ENCODE measurements at places on chromosomes 4 and X. TPM values are rescaled to one million over a fixed set of nuclear protein-coding genes. Genes with fewer than 3 reads are reported as not detected.

DNA sequence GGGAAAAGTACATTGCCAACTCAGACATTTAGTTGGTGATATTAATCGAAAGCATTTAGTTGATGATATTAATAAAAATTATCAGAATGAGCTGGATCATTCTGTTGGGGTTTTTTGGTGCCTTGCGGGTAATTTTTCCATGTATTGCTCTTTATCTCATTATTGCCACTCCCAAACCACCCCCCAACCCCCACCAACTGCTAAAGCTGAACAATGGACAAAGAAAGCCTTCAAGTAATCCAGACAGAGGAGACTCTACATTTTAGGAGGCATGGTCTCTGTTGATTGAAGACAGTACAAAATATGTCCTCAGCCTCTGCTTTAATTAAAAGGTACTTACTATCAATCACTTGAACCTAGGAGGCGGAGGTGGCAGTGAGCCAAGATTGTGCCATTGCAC lies 22.5 kb downstream of the PDK3 start:
- DNase-seq, result no peak

DNA sequence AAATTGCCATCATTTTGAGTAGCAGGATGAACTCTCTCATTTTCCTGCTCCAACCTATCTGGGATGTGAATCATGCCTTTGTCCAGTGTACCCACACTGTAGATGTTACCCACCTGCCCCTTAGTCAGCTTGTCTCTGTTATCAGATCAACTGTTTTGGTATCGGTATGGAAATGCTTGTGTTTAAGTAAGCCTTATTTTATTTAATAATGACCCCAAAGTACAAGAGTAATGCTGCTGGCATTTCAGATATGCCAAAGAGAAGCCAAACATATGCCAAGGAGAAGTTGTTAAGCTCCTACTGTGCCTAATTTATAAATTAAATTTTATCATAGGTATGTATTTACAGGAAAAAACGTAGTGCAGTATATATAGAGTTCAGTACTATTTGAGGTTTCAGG lies 18.6 kb upstream of the RAP1GDS1 start:
- DNase-seq, result no peak

- no peak for DNase-seq
Measured at GRCh38 chrX:10944136-10944885, 166.8 kb upstream of the HCCS start.

GRCh38 chrX:20263474-20263873 lies 3.2 kb downstream of the RPS6KA3 start:
- DNase-seq, result no peak

- DNase-seq, result no peak
Measured at GRCh38 chrX:48025561-48025960, 18.8 kb downstream of the SPACA5 start.

DNA sequence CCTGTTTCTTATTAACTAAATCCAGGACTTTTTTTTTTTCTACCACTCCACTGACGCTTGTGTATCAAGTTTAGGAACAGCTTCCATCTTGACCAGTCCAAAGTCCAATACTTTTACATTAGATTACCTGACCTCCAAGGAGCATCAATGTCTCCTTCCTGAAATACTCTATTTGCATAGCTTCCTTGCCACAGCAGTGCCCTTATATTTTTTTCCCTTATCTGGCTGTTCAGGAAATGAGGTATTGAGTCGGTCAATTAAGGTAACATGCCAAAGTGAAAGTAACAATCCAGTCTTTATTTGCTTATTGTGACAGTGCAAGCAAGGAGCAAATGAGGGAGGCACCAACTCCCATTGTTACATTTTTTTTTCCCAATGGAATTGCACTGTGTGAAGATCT lies 730.8 kb upstream of the NDST4 start:
- no peak for DNase-seq

DNA sequence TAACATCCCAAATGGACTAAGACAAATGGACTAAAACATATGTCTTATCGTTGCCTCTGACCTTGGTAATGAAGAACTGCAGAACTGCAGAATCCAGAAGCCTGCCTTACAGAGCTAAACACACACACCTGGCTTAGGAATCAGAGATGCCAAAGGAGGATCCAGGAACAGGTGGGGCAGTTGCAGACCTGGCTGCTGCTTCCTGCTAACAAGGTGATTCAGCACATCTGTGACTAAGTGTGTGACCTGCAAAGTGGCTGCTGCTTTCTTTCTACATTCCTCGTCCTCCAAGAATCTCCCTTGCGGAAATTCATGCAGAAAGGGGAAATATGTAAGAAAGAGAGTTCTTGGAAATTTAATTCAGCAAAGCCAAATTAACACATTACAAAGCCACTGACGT lies 96.8 kb upstream of the NLGN4X start:
- DNase-seq, result no peak

DNA sequence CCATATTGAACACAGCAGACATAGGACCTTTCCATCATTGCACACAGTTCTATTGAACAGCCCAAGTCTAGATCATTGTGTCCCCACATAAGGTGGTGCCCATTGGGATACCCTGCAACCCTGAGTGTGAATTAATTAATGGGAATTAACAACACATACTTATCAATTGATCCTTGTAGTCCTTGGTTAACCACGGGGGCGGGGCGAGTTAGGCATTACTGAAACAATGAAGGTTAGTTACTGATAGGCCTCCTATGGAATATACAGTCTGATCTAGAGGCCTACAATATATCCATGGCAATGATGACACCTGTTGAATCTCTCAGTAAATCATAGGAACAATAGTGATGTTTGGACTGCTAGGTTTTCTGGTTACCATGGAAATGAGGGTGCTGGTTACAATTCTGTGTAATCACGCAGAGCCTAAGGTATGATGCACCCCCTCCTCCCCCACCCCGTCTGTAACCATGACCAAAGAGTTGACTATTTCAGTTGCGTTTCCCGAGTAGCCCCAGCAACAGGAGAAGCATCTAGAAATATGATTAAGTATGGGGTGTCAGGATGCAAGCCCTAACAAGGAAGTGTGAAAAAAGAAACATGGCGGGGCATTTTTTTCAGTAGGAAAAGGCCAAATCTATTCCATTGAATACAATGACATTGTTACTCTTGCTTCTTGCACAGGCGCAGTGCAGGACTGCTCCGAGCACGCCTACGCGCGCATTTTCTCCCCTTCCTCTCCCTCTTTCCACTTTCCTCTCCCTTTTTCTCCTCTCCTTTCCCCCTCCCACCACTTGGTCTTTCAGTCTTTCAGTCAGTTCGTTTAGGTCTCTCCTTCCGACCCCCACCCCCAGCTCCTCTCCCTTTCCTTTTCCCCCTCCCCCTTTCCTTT lies 677 bp upstream of the NONO start:
- DNase-seq, result no peak

DNA sequence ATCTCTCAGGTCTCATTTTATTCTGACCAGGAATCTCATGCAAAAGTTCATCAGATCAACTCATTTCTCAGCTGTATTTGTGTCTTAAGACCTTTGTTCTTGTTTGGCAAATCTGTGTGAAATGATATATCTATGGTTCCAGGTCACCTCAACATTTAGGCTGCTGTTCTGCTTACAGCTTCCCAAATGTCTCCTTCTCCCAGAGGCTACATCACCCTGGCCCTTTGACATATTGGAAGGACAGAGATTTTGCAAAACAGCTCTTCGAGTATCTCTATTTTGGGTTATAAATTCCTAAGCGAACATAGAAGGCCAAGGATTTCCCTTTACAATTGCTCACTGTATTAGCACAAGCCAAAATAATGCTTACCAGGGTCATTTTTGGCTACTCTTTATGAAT lies 57.5 kb upstream of the GIMD1 start:
- no peak for DNase-seq

Gene CENPVL2
- total RNA-seq, result not detected

Gene CDS1
- 1.1 TPM for total RNA-seq

Gene SLC2A9
- total RNA-seq, result 4.7 TPM
